ENCODE measurements at places on chromosomes 13 and 19.

DNA sequence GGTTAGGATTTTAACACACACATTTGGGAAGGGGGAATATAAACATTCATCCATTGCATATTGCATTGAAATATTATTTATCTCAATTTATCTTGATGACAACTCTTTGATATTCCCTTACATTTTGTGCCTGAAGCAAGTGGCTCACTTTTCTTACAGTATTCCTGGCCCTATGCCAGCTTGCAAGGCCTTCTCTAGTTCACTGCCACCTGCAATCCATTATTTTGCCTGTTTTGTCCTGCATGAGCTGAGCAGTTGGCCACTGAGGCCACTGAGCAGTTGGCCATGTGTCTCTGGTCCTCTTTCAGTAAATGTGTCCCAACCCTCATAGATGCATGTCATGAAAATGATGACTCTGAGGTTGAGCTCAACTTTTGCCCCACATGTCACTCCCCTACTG lies 49.8 kb downstream of the CBY2 start:
- DNase-seq, result no peak

DNA sequence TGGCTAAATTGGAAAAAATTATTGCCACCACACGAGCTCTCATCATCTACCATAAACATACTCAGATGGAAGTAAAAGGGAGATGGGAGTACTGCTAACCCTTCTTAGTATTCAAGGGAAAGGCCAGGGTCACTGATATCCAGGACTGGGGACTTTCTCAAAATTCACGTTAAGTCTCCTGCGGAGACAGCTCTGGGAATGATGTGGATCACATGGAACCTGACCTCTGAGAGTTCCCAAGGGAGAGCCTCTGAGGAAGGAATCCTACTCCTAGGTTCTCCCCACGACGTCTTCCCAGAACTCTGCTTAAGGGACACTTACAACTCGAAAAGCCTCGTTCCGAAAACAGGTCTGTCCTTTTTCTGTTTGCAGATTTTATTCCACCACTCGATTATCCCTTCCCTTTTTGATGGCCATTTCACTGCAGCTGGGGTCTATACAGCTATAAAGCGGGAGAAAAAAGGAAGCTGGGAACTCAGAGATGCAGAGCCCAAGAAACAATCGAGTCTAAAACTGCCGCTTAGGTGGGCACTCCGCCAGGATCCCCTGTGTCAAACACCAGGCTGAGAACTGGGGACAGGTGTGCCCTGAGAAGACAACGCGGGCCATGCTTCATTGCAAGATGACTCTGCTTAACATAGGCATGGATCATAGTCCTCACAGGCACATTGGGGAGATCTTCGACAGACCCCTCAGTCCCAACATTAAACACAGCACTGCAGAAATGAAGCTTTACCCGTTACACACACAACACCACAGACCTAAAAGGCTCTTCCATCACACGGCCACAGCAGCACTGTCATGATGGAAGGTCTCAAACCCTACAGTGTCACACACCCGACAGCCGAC lies 823 bp upstream of the ZNF567 start:
- no peak for DNase-seq

DNA sequence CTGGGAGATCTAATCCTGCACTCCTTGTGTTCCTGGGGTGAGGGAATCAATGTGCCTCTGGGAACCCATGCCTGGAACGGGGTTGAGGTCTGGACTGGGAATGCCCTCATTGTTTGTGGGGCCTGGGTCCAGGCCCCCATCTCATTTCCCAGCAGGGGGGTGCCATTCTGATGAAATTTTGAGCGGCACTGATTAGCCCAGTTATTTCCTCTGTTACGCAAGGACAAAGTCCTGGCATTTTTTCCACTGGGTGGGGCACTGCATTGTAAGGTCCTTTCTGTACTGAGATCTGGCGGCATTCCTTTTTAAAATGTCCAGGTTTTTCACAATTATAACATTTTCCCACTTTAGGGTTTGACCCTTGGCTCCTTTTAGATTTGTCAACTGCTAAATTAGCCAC lies 14.8 kb downstream of the FPR3 start:
- DNase-seq, result no peak

- no peak for DNase-seq
Observed at GRCh38 chr19:41399525-41399924, 1.9 kb downstream of the BCKDHA start.

GRCh38 chr19:45613926-45614725 lies 12.1 kb upstream of the GPR4 start:
- no peak for DNase-seq

DNA sequence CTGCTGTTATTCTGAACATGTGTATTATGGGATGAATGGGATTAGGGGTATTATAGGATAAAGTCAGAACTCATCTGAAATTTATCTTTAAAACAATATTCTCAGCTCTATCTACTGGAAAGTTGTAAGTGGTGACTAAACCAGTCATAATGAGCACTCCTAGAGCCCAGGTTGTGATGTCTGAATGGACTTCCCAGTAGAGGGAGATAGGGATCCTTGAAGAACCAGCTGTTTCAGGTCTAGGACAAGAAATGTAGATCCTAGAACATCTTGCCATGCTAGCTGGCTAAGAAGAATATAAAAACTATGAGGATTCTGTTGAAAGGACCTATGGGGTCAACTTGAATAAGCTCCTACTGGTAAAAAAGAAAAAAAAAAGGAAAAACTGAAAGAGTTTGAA lies 310.8 kb downstream of the SLC7A1 start:
- DNase-seq, result no peak

- DNase-seq, result peak; percentile 1
Observed at GRCh38 chr13:62320129-62321108, 904.8 kb upstream of the PCDH20 start.

DNA sequence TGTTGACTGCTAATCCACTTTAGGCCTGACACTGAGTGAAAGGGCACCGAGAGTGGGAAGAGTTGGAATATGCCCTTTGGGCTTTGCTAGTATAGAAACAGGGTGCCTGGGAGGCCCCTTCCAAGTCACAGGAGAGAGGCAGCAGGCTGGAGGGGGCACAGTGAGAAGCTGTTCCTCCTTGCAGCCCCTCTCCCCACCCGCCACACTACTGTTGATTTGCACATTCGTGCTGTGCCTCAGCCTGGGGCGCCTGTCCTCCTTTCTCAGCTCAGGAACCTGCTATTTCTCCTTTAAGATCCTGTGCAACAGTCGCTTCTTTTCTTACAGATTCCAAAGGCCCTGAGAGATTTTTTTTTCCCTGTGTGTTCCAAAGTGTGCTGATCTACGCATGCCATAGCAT lies 2.8 kb upstream of the B3GLCT start:
- DNase-seq, result no peak

DNA sequence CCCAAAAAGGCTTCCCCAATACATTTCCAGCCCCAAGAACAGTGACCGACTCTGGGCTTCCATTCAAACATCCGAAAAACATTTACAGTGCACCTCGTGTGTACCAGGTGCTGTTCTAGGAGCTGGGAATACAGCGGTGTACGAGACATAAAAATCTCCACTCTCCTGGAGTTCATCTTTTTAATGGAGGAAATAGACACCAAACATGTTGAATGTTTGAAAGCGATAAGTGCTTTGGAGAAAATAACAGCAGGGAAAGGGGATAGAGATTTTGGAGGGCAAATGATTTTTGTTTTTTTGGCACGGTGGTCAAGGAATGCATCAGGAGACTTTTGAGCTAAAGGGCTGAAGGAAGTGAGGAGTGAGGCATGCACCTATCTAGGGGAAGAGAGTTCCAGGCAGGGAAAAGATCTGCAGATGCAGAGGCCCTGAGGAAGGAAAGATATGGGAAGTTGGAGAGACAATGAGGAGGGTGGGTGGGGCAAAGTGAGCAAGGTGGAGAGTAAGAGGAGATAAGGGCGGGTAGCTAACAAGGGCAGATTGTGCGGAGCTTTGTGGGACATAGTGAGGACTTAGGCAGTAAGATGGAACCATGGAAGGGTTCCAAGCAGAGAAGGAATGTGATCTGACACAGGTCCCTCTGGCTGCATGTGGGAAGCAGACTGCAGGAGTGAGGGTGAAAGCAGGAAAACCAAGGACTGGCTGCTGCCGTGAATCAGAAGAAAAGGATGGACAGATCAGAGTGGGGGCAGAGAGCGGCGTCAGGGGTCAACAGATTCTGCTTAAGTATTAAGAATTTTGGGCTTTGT lies 703 bp upstream of the FBL start:
- no peak for DNase-seq

DNA sequence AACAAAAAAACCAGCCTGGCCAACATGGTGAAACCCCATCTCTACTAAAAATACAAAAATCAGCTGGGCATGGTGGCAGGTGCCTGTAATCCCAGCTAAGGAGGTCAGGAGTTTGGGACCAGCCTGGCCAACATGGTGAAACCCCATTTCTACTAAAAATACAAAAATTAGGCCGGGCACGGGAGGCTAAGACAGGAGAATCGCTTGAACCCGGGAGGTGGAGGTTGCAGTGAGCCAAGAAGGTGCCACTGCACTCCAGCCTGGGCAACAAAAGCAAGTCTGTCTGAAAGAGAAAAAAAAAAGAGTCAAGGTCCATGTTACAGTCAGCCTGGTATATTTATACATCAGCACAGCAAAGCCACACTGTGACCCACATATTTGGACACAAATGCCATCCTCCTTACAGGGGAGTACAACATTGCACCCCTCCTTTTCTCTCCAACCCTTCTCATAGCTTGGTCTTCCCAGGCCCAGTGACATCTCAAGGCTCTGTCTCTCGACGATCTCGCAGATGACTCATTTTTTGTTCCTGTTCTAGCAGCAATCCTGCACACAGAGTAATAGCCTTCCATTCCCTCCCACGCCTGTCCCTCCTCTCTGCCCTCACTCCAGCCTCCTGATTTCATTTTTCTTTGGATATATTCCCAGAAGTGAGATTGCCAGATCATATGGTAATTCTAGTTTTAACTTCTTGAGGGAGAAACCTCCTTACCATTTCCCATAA lies 21.0 kb upstream of the DPP9 start:
- DNase-seq, result no peak

GRCh38 chr13:91406619-91407018 lies 8.2 kb downstream of the GPC5 start:
- DNase-seq, result no peak

DNA sequence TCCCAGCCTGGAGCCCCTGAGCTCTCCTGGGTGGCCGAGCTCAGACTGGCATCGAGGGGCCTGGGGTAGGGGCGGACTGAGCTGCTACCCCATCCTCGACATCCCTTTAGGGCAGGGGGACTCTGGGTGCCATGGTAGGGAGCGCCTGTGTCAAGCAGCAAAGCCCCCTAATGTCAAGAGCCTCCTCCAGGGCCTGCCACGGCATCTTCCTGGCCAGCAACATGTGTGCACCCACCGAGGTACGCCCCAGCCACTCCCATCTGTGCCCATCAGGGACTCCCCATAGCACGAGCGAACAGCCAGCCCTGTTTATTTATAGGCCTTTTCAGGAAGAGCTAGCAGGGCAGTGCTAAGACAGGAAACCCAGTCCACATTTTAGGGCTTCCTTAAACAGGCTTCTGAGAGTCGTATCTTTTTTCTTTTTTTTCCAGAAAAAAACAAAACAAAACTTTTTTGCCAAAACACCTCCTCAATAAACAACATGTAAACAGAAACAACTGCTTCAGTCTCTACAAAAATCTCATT lies 14.3 kb downstream of the LRP3 start:
- no peak for DNase-seq

DNA sequence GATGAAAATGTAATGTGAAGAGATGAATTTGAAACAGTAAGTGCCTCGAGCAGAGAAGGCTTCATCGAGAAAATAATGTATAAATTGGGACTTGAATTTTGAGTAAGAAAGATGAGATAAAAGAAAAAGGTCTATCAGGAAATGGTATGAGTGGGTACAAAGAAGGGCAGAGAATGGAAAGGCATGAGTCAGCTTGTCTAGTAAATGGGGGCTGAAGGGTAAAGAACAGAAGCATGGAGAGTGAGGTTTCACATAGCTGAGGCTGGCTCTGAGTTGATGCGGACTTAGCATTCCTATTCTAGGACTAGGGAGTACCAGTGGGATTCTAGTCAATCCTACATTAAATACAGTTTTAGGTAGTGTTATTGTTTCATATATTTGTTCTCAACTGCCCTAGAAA lies 85.8 kb downstream of the ZC3H13 start:
- no peak for DNase-seq

- no peak for DNase-seq
Observed at GRCh38 chr19:28878862-28879566, 333.9 kb downstream of the UQCRFS1 start.

DNA sequence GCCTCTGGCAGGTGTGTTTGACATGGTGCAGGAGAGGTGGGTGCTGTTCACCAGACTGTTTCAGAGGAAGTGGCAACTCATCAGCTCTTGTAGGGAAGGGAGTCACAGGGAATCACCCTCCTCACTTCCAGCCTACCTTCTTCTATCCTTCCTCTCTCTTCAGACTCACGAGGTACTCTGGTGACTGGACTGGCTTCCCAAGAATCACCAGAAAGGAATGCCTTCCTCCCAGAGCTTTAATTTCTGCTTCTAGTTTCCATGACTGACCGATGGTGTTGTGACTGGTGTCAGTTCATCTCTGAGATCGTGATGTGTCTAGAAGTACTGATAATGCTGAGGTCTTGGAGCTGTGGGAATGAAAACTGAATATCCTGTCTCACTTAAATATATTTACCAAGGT lies 247.3 kb downstream of the KCTD12 start:
- DNase-seq, result no peak

DNA sequence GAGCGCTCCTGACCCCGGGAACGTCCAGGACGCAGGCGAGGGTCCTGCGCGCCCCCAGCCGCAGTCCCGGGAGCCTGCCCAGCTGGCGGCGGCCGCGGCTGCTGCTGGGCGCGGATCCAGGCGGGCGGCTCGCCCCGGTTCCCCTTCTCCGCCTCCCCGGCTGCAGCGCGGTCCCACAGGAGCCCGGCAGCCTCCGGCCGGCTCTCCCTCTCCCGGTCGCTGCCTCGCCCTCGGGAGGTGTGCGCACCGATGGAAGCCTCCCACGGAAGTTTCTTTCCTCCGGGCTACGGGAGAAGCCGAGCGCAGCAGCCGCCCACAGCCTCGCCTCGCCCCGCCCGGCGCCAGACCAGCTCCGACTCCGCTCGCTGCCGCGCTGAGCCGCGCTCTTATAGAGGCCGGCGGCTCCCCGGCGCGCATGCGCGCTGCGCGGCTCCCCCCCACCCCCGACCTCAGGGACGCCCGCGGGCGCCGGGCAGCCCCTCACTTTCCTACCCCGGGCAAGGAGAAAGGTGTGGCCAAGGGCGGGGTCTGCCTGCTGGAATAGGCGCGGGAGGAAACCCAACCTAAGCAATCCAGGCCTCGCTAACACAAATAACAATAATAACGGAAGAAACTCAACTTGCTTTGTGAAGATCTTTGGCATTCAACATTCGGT lies at the start of gene SHISA2:
TSS of gene SHISA2 (minus strand) at position 360 of the 655 bp plus-strand sequence. CDS start 1,041 bp downstream, outside the sequence.
- DNase-seq, result no peak

DNA sequence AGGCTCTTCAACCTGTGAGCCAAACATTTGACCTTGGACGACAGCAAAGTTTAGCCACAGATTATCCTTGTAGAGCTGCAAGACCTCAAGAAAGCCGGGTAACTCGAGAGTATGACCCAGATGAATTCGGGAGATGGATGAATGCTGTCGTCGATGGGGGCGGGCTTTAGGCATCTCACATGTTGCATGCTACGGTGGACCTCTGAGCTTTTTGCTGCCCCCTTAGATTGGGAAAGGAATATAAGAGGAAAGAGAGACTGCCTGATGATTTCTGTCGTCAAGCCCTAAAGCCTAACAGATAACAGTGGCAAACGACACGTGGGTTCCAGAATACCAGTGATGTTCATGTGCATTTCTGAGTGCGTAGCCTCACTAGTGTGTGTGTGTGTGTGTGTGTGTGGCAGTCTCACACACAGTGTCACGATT lies 730 bp upstream of the ABCC4 start:
- DNase-seq, result no peak

GRCh38 chr19:10881403-10882107 lies 10.2 kb downstream of the CARM1 start:
- no peak for DNase-seq

GRCh38 chr13:96417939-96418685 lies 328.2 kb downstream of the HS6ST3 start:
- no peak for DNase-seq

All from NCI-H1436 treated with DMSO at 0.1 percent for 48 hours (cell line).